ENCODE measurements at places on chromosomes 7 and 10.

GRCh38 chr7:81707196-81707595 lies 62.7 kb downstream of the HGF start:
- no peak for DNase-seq

DNA sequence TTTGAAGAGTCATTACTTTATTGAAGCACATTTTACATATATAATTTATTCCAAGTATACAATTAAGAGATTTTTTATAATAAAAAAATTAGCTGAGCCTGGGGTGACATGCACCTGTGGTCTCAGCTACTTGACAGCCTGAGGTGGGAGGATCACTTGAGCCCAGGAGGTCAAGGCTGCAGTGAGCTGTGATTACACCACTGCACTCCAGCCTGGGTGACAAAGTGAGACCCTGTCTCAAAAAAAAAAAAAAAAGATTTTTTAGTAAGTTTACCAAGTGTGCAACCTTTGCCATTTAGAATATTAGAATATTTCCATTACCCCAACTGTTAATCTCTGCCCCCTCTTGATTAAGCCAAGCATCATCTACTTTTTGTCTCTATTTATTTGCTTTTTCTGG lies 196.0 kb downstream of the CCSER2 start:
- no peak for DNase-seq

- no peak for DNase-seq
These were observed 226.5 kb downstream of the INHBA start for GRCh38 chr7:41476460-41476803.

GRCh38 chr7:25900877-25901276 lies 251.1 kb upstream of the NFE2L3 start:
- DNase-seq: no peak

DNA sequence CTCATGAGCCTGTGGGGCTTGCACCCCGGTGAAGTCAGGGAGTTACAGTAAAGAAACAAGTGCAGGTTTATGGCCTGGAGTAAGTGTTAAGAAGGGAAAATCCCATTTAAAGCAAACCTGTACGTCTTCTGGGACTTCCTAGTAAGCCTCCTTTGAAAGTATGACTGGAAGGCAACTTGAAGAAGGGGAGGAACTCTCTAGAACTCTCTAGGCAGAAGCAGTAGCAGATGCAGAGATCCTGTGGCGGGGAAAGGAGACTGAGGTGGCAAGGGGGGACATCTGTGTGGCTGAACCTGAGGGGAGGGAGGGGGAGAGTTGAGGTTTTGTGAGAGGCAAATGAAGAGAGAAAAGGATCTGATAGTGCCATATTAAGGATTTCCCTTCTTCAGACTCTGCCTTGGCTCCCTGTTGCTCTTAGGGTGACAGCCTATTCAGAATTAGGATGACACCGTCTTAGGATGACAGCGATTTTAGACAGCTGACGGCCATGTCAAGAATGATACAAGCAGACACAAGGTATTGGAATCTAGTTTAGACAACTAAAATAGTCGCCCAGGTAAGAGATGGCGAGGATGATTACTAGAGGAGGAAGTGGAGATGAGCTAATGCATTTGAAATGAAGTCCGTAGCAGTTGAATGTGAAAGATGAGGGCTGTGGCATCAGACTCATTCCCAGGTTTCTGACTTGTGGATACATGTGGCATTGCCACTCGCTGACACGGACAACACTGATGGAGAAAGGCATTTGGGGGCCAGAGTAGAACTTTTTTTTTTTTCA lies 29.0 kb downstream of the CUL1 start:
- DNase-seq: no peak

DNA sequence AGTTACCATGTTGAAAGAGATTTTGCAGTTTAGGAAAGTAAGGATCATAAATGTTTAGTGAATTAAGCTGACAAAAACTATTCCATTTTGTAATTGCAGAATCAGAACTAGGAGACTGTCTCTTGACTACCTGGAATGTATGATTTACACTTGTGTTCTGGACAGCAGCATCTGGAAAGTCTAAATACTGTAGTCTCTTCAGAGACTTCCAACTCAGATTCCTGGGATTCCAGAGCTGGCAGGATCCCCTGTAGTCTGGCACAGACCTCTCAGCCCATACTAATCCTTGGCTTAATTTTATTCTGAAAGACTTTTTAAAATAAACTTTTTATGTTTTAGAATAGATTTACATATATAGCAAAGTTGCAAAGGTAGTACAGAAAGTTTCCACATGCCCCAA lies 452.7 kb downstream of the DPP6 start:
- no peak for DNase-seq

- no peak for DNase-seq
These were observed 474.1 kb upstream of the AKR1E2 start for GRCh38 chr10:4351723-4352413.

DNA sequence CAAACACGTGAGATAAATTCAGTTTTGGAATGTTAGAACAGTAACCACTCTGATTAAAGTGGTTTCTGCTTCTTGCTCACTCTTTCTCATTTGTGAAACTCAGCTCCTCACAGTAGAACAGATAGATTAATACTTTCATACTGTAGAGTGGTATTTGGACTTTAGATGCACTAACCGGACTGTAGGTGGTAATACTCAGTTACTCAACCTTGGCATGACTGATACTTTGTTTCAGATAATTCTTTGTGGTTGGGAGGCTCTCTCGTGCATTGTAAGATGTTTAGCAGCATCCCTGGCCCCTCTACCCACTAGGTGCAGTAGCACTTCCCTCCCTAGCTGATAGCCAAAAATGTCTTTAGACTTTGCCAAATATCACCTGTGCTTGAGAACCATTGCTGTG lies 37.6 kb downstream of the MCU start:
- no peak for DNase-seq

DNA sequence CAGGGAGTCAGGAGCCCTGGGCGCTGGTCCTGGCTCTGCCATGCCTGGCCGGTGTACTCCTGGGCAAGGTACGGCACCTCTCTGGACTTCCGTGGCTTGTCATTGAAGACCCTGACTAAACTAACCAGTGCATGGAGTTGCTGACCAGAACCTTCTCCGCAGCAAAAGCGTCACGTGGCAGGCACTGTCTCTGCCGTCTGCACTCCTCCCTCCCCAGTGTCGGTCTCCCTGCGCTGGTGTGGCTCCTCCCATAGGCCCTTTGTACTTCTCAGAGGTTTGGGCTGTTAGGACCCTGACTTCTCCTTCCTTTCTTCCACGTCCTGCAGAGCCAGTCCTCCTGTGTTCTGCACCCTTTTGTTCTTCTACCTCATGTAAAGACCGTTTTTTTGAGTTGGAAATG lies 100.6 kb upstream of the CREB5 start:
- peak; percentile 27 for DNase-seq
